ENCODE measurements at places on chromosomes 2 and 18.

DNA sequence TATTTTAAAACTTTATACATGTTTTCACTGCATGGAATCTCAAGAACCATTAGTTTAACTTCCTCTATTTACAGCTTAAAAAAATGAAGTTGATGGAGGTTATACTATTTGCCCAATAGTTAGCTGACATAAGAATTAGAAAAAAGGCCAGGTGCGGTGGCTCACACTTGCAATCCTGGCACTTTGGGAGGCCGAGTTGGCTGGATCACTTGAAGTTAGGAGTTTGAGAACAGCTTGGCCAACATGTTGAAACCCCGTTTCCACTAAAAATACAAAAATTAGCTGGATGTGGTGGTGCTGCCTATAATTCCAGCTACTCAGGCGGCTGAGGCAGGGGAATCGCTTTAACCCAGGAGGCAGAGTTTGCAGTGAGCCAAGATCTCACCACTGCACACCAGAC lies 125.1 kb upstream of the CDH19 start:
- DNase-seq = no peak

DNA sequence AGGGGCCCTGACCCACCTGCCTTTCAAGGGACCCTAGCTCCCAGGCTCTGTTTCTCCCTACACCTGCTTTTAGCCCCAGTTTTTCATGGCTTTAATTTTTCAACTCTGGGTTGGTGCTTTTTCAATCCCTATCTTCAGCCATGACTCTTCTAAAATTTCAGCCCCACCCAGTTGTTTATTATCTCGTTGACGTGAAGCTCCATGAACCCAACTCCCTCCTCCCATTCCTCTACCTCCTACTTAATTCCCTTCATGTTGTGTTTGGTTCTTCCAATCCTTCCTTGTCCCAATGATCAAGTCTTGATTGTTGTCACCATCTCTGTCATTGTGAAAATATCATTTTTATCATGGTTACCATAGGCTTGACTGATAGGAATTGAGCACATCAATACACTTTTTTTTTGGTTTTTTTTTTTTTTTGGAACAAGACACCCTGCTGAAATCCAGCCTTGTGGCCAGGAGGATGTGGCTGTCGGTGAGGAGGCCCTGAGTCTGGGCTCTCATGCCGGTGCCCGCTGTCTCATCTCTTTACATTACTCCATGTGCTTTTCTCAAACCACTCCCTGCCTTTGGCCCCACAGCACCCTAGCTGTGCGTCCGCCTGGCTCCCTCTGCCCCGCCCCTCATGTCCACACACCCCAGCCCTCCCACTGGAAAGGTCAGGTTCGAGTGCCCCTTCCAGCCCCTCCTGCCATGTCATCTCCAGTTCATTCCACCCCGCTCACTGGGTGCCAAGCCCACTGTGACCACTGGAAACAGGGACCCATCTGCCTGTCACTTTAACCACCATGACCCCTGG lies 39.3 kb downstream of the NAPG start:
- DNase-seq = no peak

- DNase-seq = no peak
Observed at GRCh38 chr2:218263817-218264641, 3.2 kb downstream of the GPBAR1 start.

DNA sequence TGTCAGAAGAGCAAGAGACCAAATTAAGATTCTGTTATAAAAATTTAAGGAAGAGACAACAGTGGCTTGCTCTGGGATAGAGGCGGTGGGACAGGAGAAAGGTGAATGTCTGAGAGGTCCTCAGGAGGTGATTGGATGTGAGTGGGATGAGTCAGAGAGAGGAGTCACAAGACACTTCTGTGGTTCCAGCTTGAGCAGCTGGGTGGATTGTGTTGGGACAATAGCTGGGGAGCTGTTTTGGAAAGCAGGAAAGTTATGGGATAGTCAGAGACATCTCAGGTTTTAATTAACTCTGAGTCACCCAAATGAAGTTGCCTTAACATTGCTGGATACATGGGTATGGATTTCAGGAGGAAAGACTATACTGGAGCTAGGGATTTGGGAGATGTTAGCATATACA lies 218.0 kb upstream of the TRIB2 start:
- no peak for DNase-seq

DNA sequence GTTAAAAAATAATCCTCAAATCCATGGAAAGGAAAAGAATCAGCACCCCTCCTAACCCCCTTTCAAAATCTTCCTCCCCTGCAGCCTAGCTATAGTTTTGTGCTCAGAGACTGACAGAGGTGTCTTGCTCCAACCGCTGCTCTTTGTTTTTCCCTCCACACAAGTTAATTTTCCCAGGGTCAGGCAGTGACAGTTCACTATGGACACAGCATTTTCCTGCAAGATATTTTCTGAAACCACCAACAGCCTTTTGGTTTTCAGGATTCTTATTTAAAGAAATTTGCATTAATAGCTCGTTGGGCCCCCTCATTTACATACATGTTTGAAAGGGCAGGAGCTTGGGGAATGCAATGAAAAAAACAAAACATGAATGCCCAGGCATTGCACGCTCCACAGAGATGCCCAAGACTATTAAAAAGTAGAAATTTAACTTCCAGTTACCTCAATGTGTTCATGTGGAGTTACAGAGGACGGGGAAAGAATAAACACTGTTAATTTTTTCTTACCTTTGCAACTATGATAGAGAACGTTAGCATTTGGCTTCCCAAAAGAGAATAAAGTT lies 71.4 kb upstream of the CXCR4 start:
- DNase-seq = no peak

GRCh38 chr18:78407466-78407844 lies 572.2 kb upstream of the SALL3 start:
- no peak for DNase-seq

DNA sequence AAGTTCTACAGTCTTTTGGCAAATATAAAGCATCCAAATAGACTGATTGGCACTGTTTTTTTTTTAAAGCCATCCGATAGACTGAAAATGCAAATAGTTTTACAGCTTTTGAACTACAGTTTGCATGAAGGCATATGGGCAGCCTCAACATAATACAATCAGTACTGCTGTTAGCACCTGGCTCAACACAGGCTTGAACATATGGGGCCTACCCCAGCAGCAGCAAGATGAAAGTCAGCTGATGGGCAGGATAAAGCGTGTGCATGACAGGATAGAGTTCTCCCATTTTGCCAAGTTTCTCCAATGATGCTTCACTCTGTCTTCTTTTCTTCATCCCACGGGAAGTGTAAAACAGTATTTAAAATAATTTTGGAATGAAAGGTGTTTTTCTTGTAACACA lies 1.3 kb upstream of the AKAIN1 start:
- DNase-seq = no peak

DNA sequence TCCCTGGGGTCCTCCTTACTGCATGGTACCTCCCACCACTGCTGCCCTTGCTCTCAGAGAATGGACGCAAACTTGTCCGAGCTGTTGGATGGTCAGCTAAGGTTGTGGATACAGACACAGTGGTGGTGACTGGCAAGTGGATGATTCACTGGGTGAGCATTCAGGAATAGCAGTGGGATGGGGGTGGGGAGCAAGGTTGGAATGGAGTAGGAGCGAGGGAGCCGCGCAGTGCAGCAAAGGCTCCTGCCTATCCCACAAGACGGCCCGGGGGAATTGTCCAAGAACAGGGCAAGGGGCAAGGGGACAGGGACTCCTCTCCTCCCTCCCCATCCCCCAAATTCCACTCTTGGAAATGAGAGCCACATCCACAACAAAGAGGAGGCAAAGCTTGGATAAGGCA lies 102.2 kb downstream of the PIEZO2 start:
- no peak for DNase-seq

GRCh38 chr18:42977982-42978637 lies 137.4 kb downstream of the RIT2 start:
- DNase-seq = no peak

DNA sequence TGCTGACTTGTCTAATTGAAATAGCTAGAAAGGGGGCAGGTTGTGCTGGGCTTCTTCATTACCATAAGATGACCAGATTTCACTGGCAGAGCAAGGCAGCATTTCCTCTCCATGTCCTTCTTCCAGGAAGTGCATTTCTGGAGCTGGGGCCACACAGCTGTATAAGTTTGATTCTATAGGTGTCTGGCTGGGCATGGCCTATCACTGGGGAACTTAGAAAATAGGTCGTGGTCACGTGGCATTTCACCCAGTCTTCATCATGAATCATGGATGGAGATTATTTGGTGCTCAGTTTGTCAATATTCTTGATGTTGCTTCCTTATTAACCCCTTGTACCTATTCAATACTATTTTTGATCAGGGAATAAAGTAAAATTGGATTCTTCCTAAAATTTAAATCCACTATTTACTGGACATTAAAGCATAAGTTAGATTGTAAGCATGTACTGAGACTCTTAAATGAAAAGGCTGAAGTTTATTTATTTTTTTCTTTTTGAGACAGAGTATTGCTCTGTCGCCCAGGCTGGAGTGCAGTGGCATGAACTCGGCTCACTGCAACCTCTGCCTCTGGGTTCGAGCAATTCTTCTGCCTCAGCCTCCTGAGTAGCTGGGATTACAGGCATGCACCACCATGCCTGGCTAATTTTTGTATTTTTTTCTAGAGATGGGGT lies 49.5 kb upstream of the TMEM87B start:
- DNase-seq = no peak

GRCh38 chr18:8722946-8723820 lies 17.8 kb downstream of the MTCL1 start:
- no peak for DNase-seq

GRCh38 chr2:74367789-74368188 lies 12.3 kb downstream of the DCTN1 start:
- no peak for DNase-seq

GRCh38 chr2:160613466-160614153 lies 120.0 kb upstream of the RBMS1 start:
- DNase-seq = no peak

- no peak for DNase-seq
Observed at GRCh38 chr2:172639823-172640222, 83.9 kb downstream of the PDK1 start.

GRCh38 chr2:197216361-197216979 lies 94.1 kb downstream of the ANKRD44 start:
- DNase-seq = no peak

DNA sequence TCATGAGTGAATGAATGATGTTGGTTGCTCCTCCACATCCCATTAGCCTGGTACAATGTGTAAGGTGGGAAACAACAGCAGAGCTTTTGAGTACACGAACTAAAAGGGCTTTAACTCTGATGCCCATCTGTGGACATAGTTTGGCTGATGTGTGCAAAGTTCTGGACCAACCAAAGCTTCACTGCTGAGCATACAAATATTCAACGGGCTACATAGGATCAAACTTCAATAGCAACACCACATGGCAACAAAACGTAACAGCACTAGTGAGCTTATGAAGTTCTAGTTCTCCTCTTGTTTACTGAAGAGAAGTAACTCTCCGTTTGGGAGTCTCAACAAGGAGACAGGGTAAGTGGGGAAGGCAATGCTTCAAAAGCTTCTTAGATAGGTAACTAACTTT lies 20.4 kb downstream of the STAM2 start:
- DNase-seq = no peak

DNA sequence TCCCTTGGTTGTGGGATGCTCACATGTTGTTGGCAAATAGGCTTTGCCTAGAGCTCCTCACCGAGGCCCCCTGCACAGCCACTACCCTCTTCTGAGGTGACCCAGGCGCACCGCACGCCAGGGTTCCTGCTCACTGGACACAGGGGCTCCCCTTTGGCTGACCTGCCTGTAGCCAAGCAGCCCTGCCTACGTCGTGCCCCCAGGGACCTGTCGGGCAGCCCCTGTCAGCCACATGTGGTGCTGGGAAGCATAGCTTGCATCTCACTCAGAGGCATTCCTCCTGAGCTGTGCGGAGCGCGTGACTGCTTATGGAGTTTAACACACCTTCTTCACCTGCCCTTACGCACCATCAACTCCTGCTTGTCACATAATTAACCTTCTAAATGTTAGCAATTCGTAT lies 116.3 kb downstream of the ZNF236 start:
- no peak for DNase-seq

GRCh38 chr2:207747653-207748560 lies 21.8 kb downstream of the FZD5 start:
- no peak for DNase-seq

- DNase-seq = no peak
Observed at GRCh38 chr2:37992601-37993000, 67.5 kb downstream of the RMDN2 start.

DNA sequence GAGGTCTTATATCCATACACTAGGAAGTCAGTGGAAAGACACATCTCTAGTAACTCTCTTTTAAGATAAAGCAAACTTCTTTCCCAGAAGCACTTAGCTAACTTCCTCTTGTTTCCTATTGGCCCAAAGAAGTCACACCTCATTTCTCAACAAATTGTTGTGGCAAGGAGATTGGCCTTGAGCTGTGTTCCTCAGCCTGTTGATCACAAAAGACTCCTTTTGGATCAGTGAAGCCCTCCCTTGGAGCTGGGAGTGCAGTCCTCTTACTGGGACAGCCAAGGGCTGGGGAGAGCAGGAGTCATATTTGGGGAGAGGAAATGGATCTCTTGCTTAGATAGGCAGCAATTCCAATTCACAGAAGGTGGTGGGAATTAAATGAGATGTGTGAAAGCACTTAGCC lies 51.2 kb upstream of the DAPL1 start:
- DNase-seq = no peak

- no peak for DNase-seq
Observed at GRCh38 chr2:69073928-69074570, 61.1 kb downstream of the ANTXR1 start.

DNA sequence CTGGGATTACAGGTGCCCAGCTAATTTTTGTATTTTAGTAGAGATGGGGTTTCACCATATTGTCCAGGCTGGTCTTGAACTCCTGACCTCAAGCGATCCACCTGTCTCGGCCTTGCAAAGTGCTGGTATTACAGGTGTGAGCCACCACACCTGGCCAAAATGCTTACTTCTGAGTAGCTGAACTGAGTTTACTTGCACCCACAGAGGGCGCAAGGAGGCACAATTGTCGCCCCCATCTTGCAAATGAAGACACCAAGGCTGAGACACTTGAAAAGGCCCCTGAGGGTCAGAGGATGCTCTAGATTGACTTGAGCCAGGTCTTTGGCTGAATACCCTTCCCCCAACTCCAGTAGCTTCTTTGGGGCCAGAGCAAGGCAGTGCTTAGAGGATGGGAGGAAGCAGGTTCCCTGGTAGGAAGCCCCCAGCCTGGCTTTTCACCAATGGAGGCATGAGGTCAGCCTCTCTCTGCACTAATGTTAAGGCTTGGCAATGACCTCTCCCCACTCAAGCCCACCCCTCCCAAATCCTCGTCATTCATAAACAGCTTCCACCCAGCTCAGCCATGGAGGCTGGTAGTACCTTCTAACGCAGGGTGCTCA lies 14.5 kb upstream of the KIF1A start:
- no peak for DNase-seq

- no peak for DNase-seq
Observed at GRCh38 chr18:905307-905947, 756 bp downstream of the ADCYAP1 start.

GRCh38 chr2:51734115-51734514 lies 702.2 kb upstream of the NRXN1 start:
- no peak for DNase-seq

All from activated T-cell treated with anti-CD3 and anti-CD28 coated beads for 1 hour (primary cell).